ENCODE measurements at places on chromosomes 5 and 9.

DNA sequence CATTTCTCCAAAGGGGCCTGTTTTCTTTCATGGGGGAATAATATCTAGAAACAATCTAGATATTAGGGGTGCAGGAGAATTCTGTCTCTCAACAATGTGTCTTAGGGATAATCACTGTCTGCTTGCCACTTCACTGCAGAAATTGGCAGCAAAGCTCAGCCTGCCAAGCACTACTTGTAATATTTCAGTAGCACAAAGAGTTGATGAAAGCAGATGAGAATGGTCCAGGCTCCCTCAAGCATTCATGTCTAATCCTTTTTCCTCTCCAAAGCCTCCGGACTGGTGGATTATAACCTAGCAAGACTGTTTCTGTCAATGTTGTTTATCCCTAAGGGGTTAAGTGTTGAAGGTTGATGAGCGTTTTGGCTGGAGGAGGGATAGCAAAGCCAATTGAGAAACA, 13.3 kb upstream of the MPDZ start:
- no peak for DNase-seq

GRCh38 chr9:570187-570586, 271.3 kb upstream of the DMRT1 start:
- DNase-seq, result no peak

GRCh38 chr9:112380102-112380824, at the start of gene HSDL2:
TSS of gene HSDL2 (plus strand) at chr9:112380108. CDS start at chr9:112380164, 56 bp downstream.
- no peak for DNase-seq

GRCh38 chr5:83034036-83034435, 43.2 kb downstream of the TMEM167A start:
- no peak for DNase-seq

DNA sequence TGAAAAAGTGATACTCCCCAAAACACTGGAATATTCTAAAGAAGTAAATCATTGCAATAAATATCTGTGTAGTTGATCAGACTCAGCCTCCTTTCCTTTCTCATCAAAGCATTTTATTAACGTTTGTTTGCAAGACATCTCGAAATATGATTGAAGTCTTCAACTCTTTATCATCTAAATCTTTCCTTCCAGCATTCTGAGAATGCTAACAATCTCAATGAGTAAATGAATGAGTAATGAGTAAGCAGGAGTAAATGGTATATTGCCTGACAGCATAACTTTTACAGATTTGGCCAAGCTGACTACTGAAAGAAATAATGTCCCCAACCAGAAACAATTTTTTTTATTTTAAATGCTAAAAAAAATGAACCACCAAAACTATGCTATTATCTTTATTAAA, 157.1 kb downstream of the SLCO4C1 start:
- DNase-seq, result no peak

GRCh38 chr9:130128733-130129431, 43.3 kb upstream of the NCS1 start:
- DNase-seq, result no peak

DNA sequence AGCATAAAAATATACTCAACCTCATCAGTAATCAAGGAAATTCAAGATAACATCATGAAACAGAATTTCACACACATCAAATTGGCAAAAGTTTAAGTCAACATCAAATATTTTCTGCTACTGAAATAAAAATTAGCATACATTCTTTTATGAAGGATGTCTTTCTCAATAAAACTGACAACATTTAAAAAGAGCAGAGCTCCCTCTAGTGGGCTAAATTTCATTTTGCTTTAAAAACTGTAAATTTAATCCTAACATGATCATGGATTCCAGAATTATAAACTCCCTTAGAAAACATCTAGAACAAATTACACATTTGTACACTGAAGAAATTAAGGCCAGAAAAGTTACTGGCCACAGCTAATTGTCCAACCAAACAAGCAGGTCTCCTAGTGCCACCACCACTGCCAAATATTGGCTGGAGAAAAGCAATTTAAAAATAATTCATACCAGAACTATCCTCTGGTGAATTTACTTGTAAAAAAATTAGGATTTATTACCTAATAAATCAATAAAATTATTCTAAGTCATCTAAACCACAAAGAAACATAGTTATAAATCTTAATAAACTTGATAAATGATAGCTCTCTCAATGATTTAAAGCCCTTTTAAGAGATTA, 31.2 kb downstream of the DEPDC1B start:
- DNase-seq, result no peak

DNA sequence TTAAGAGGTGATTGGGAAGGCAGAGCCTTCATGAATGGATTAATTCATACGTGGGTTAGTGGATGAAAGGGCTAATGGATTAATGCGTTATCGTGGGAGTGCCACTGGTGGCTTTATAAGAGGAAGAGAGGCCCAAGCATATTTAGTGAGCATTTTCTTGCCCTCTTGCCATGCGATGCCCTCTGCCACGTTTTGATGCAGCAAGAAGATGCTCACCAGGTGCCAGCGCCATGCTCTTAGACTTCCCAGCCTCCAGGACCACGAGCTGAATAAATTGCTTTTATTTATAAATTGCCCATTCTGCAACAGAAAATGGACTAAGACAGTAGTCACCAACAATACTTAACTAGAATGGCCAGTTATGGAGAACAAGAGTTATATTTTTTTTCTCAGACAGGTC, 24.2 kb downstream of the DAPK1 start:
- no peak for DNase-seq

DNA sequence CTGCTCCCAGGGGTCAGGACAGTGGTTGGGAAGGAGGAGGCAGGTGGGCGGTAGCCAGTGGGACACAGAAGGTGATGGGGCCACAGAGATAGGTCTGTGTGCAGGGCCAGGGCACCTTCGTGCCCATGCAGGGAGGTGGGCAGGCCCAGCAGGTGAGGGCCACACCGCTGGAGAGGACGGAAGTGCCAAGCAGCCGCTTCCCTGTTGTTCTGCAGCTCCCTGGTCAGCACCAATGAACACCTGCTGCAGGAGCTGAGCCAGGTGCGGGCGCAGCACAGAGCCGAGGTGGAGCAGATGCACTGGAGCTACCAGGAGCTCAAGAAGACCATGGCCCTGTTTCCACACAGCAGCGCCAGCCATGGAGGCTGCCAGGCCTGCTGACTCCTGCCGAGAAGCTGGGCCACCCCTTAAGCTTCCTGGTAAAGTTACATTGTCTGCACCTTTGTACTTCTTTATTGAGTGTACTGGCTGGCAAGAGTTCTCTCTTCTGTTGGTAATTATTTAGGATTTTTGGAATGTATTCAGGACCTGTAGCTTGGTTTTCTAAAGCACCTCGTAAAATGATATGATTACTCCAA, 40.3 kb downstream of the TPPP start:
- no peak for DNase-seq

DNA sequence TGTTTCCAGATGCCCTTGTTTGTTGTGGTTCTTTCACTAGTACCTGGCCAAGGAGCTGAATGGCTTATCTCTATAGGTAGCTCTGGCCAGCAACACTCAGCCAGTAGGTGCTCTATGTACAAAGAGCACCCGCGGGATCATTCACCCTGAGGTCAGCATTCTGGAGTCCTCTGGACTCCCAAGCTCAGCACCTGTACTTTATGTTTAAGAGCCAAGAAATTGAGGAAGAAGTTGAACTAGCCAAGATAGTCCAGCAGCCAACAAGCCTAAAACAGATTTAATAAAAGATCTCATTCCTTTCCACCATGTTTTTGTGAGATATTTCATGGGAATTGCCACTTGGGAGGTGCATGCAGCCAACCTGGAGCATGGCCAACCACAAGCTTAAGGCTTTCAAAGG, 242.6 kb upstream of the PAPPA start:
- DNase-seq, result no peak

- no peak for DNase-seq
Measured at GRCh38 chr9:26311463-26311995, 581.1 kb downstream of the CAAP1 start.

GRCh38 chr5:178770621-178771020, 40.2 kb upstream of the ZNF354A start:
- no peak for DNase-seq

GRCh38 chr5:96146675-96147074, 185.0 kb upstream of the ELL2 start:
- DNase-seq, result no peak

GRCh38 chr5:1554410-1554967, 30.7 kb upstream of the LPCAT1 start:
- DNase-seq, result no peak

GRCh38 chr9:21481470-21482056, 550 bp downstream of the IFNE start:
- DNase-seq, result no peak

DNA sequence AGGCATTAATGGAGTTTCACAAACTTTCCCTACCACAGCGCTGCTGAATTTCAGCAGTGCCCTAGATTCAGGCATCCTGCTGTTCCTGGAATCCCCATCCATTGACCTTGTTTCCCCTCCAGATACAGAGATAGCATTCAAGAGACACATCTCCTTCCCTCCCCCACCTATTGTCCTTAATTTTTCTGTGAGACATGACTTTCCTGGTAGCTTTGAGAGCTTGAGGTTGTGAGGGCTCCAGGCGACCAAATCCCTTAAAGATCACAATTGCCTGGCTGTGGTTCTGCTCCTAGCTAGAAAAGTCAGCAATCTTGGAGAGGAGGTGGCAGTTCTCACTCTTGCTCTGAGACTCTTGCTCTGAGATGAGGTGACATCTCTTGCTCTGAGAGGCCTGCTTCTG, 48.0 kb downstream of the PRR16 start:
- no peak for DNase-seq

GRCh38 chr5:10836986-10837385, 76.0 kb upstream of the DAP start:
- no peak for DNase-seq

DNA sequence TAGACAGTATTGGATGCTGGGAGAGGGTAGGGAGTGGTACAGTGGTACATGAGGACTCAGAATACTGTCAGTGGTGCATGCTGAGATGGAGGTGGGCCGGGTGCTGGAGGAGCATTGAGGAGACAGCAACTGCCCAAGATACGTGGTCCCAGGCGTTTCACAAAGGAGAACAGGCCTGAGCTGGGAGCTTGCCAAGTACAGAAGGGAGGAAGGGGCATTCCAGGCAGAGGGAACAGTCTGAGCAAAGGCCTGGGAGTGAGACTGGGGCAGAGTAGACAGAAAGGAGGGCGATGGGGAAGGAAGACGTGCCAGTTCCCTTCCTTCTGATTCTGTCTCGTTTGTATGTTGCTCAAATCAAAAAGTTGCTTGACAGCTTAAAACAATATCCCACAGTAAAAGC, 15.2 kb downstream of the GALNT12 start:
- no peak for DNase-seq

- DNase-seq, result no peak
Measured at GRCh38 chr9:18396102-18396728, 77.7 kb upstream of the ADAMTSL1 start.

DNA sequence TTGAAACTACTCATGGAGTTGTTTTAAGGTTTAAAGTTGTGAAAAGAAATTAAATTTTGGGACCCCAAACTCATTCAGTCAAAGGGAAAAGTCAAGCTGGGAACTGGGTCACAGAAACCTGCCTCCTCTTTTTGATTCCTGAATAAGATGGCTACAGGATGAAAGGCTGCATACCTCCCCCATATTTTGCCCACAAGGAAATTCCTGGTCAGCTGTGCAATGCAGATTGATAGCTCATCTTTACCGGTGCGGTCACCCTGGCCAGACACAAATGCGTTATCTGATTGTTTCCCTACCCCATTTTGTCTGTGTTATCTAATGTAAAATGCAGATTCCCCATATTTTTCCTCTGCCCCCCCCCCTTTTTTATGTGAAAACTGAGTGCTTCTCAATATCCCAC, 1.3 kb downstream of the HAVCR2 start:
- no peak for DNase-seq

GRCh38 chr5:116930616-116931015, 356.0 kb upstream of the SEMA6A start:
- no peak for DNase-seq

DNA sequence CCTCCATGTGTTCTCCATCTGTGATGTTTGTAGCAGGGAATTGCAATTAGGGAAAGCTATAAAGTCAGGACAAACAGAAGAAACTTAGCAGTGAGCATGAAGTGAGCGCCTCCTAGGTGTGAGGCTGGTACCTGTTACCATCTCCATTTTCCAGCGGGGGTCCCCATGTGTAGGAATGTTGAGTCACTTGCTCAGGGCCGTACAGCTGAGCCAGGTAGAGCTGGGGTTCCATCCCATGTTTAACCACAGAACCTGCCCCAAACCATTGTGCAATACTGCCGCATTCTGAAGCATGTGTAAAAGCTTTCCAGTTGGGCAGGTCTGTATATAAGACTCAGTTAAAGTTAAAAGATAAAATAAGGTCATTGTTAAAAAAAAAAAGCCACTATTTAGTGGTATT, 62.7 kb downstream of the NDFIP1 start:
- DNase-seq, result no peak

DNA sequence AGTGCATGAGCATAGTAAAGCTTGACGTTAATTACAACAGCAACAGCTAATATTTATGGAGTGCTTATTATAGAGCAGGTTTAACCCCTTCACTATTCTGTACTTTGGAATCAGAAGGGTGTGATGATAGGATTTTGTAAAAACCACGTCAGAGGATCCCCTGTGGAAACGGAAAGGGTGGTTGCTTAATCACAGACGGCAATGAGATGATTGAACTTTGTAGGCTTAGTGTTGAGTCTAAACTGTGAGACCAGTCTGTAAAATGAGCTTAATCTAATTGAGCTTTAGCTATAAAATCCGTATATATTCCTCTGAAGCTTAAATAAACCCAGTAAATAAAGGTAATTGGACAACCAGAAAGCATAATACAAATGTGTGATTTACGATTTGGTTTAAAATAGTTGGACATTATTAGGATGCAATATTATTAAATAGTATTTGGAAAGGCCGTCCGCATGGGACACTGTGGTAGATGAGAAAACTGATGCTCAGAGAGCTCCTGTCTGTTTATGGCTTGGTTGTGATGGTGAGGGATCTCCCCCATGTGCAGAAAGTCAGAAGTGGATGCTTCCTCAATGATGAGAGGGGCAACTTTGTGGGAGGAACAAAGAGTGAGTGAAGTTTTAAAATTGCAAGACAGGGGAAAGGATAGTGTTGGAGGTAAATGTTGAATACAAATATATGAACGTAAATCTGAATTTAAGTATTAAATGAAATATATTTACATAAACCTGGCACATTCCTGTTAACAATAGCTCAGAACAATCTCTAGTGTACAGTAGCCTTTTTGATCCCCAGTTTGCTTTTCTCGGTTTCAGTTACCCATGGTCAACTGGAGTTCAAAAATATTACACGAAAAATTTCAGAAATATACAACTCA, 23.4 kb upstream of the SCGB3A2 start:
- DNase-seq, result no peak
